MM.1S (cell line): ENCODE measurements at places on chromosomes 1 and 21.

GRCh38 chr1:93296555-93297154 lies 49.1 kb upstream of the DR1 start:
- no peaks in the 10 kb centered on the region for H3K4me1 ChIP-seq
- H3K36me3 ChIP-seq, result no peaks in the 10 kb centered on the region
- DNase-seq, result no peak
- H3K27me3 ChIP-seq, result no peaks in the 10 kb centered on the region

GRCh38 chr1:108703939-108704338 lies 8.8 kb upstream of the FNDC7 start:
- H3K36me3 ChIP-seq, result 0 out of 2 replicates have a peak, but pooled peaks cover 2% of the 10 kb centered on the region
- no peak overlapping the region for H3K27ac ChIP-seq
- H3K4me1 ChIP-seq, result no peaks in the 10 kb centered on the region
- H3K27me3 ChIP-seq, result no peaks in the 10 kb centered on the region
- DNase-seq, result no peak
- H3K4me3 ChIP-seq, result no peak overlapping the region

GRCh38 chr21:16815243-16815642 lies 697.6 kb upstream of the CXADR start:
- H3K4me3 ChIP-seq, result no peak overlapping the region
- no peaks in the 10 kb centered on the region for H3K36me3 ChIP-seq
- no peak overlapping the region for H3K27ac ChIP-seq
- no peak for DNase-seq
- H3K27me3 ChIP-seq, result no peaks in the 10 kb centered on the region

GRCh38 chr1:34711485-34711884 lies 43.4 kb upstream of the GJB5 start:
- H3K4me3 ChIP-seq, result no peak overlapping the region
- H3K36me3 ChIP-seq, result no peaks in the 10 kb centered on the region
- H3K4me1 ChIP-seq, result no peaks in the 10 kb centered on the region
- DNase-seq, result no peak
- peaks cover 35% of the 10 kb centered on the region for H3K27me3 ChIP-seq

GRCh38 chr1:94121411-94121821 lies 468 bp upstream of the ABCA4 start:
- H3K36me3 ChIP-seq, result no peaks in the 10 kb centered on the region
- no peak overlapping the region for H3K4me3 ChIP-seq
- H3K4me1 ChIP-seq, result no peaks in the 10 kb centered on the region
- no peak for DNase-seq
- peaks cover 3% of the 10 kb centered on the region for H3K27me3 ChIP-seq
- no peak overlapping the region for H3K27ac ChIP-seq

DNA sequence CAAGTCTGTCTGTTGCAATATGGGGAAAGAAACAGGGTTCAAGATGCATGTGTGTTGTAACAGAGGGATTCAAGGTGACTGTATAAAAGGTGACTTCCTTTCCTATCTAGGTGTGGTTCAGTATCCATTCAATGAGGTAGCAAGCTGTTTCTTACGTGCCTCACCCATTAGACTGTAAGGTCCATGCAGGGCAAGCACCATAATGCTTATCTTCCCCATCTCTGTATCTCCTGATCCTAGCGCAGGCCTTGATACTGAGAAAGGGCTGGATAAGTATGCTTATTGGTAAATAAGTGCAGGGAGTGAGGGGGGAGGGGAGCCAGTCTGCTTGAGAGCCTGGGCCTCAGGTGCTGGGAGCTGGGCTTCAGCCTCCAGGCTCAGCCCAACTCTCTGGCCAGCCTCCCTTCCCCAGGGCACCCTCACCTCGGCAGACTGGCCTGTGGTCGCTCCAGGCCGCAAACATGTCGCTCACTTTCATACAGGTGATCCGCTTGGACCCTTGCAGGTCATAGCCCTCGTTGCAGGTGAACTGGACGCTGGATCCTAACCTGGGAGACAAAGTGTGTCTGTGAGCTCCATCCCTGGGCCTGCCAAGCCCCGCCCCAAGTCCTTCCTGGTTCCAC lies 44.5 kb upstream of the HMGB4 start:
- peaks cover 54% of the 10 kb centered on the region for H3K27me3 ChIP-seq
- no peak overlapping the region for H3K27ac ChIP-seq
- DNase-seq, result no peak

GRCh38 chr21:44962403-44962966 lies 22.7 kb downstream of the SLX9 start:
- H3K27ac ChIP-seq, result no peak overlapping the region
- DNase-seq, result no peak
- no peak overlapping the region for H3K4me3 ChIP-seq
- no peaks in the 10 kb centered on the region for H3K27me3 ChIP-seq
- H3K4me1 ChIP-seq, result no peaks in the 10 kb centered on the region
- no peaks in the 10 kb centered on the region for H3K36me3 ChIP-seq
